Occipital lobe (tissue), 3 donors: ENCODE measurements at places on chromosomes 3 and 15.
A peak's percentile ranks its signal among the peaks of the same experiment; 100 is the strongest.

GRCh38 chr3:18069568-18069967, 327.1 kb upstream of the TBC1D5 start:
- no peak for DNase-seq

DNA sequence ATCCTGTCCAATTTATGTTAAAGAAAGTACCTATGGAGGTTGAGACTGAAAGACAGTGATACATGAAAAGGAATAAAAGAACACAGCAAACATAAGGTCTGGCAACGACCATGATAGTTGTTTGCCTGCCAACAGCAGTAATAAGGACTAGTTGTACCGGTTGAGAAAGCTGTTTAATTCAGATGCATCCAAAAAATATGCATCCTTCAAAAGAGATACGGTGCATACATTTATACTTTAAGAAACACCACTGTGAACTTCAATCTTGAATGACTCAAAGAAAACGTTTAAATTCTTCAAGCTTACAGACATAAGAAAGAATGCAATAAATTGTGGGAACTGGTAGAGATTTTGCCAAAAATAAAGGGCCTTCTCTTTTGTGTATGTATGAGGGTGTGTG, 492.1 kb downstream of the NLGN1 start:
- no peak for DNase-seq

- no peak for DNase-seq
These were observed 195.8 kb downstream of the MECOM start for GRCh38 chr3:169467751-169468150.

GRCh38 chr15:62307551-62307950, 142.5 kb upstream of the C2CD4B start:
- no peak for DNase-seq

- DNase-seq = no peak
These were observed 504.0 kb downstream of the UNC13C start for GRCh38 chr15:54482251-54482650.

DNA sequence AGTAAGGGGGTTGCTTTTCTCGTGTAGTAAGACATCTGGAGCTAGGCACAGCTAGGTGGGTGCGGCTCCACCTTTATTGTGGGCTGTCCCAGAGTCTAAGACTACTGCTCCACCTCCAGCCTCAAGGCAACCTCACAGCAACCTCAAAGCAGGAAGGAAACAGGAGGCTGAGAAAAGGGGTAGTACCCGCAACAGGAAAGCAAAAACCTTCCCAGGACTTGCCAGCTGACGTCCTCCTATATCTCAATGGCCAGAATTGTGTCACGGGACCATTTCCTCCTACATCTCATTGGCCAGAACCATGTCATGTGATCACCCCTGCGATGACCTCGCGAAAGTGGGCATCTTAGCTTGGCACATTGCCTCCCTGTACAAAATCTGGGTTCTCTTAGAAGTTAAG, 4.3 kb upstream of the GPR160 start:
- no peak for DNase-seq

GRCh38 chr3:37444696-37445095, 270.3 kb upstream of the LRRFIP2 start:
- no peak for DNase-seq

DNA sequence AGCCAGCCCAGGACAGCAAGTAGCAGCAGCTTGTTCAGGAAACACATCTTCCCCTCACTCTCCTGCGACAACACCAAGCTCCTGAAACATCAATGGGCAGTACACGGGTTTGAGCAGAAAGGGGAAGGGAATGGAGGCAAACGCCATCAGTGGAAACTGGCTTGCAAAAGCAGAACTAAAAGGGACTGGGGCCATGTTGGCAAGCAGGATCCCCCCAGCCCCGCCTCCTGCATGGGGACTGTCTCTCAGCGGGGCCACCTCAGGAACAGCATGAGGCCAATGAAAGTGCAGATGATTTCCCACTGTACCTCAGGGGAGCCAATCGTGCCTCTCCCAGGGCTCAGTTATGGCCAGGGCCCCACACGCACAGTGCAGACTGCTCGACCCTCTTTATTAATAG, 6.8 kb downstream of the CDAN1 start:
- no peak for DNase-seq

- DNase-seq = no peak
These were observed 14.7 kb upstream of the CHD2 start for GRCh38 chr15:92885224-92886041.

DNA sequence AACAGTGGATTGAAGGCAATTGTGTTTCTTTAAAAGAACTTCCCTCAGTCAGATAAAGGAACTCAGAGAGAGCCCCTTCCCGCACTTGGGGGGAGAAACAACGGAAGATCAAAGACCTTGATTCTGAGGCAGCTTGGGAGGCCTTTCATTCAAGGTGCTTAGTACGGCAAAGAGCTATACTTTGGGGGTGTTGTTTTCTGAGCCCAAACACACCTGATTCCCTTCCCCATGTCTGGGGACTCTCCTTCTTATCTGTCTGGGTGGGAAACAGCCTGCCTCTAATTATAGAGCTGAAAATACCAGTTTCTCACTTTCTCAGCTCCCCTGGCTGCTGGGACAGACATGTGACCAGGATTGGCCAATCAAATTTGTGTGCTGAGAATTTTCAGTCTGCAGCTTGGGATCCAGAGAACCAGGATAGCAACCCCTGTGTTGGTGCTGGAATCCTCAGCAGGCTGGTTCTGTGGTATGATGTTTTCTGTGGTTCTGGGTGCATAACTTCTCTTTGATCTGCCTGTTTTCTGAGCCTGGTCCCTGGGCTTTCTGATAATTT, 19.4 kb upstream of the IQCF6 start:
- no peak for DNase-seq

DNA sequence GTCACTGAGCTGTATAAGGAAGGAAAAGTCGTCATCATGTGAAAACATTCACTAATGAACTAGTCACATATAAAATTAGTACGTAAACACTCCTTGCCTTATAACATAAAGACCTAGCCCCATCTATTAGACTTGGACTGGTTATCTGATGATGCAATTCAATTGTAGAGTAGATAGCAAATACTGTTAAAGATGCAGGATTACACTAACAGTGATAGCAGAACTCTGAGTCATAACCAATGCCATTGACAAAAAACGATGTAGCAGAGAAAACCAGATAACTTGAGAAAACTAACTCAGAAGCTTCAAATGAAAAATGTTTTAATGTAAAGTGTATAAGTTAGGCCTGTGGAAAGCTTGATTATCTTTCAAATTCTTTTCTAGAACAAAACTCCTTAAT, 132.2 kb downstream of the WDR72 start:
- DNase-seq = no peak

GRCh38 chr3:98914210-98915080, 12.9 kb upstream of the DCBLD2 start:
- DNase-seq = no peak

DNA sequence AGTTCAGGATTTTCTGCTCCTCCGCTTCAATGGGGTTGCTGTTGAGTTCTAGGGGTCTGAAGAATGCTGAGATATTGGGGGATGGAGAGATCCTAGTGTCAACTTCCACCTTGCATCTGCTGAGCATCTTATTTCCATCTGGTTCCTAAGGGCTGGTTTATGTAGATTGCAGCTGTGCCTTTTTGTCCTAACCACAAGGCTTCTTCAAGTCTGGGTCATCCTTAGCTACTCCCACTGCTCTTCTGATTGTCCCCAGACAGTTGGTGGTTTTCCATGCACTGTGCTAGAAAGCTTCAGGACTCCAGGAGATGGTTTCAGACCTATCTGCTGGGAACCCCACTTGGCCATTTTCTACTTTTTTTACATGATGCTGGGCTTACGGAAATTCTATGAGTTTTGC, 125.0 kb downstream of the IL20RB start:
- no peak for DNase-seq

- peak; percentile 15 for DNase-seq
These were observed 42.0 kb downstream of the PML start for GRCh38 chr15:74036271-74037170.

DNA sequence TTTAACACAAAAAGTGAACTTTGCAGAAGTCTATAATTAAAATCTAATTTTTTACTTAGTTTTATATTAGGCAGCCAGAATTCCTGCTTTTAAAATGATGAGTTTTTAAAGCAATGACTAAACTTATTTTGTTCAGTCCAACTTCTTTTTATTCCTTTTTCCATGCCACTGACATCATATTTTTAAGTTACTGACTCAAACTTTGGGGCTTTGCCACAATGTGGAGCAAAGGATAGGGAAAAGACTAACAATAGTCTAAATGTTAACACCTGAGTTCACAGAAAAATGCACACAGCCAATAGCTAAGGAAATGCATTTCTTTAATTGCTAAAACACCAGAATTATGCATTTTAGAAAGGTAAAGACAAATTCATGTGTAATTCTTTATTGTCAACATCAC, 647.6 kb upstream of the DPPA4 start:
- no peak for DNase-seq

DNA sequence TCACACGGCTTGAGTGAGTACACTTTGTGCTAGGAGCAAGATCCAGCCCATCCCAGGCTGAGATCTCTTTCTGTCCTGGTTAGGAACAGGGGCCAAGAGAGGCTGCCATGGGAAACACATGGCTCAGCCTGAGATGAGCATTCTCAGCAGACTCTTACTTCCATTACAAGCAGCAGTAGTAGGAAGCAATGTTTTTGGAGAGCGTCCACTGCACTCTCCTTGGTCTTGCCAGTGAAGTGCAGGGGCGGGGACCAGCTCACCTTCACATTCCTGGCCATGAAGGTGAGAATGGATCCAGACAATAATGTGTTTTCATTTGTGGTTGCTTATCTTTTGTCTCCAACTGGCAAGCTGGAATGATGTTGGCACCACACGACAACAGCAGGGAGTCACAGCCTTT, 24.7 kb downstream of the ZNF80 start:
- DNase-seq = no peak

- DNase-seq = no peak
These were observed 47.6 kb downstream of the MITF start for GRCh38 chr3:69786854-69787253.

- no peak for DNase-seq
These were observed 500.6 kb upstream of the MCTP2 start for GRCh38 chr15:93730724-93731123.

DNA sequence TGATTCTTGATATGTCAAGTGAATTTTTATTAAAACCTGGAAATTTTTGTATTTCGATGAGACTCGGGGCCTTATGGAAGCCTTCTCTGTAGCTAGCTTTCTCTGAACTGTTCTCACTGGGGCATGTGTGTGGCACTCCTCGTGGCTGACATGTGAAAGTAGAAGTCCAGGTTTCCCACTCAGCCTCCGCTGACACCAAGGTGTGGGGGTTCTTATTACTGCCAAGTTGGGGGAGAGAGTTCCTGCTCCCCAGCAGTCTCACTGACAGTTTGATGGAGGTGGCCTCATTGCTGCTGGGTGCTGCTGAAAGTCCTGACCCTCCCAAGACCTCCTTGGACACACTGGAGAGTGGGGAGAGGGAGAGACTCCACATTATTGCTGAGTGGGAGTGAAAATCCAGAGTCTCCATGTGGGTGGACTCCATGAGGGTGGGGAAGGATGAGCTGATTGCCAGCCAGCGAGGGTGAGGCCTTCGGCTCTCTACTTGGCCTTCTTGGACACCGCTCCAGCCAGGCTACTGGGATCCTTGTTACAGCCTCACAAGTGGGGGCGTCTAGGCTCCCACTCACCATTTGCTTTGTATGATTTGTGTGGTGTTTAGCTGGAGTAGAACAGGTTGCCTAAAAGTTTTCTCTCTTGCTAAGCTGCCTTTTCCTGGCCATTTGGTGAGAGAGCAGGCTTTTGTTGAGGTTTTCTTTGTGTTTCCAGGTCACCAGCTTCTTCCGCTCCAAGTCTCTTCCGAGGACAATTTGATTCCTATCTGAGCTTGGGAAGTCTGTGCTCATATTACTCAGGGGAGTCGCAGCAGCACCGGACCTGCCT, 64.1 kb downstream of the LSM3 start:
- DNase-seq = no peak

DNA sequence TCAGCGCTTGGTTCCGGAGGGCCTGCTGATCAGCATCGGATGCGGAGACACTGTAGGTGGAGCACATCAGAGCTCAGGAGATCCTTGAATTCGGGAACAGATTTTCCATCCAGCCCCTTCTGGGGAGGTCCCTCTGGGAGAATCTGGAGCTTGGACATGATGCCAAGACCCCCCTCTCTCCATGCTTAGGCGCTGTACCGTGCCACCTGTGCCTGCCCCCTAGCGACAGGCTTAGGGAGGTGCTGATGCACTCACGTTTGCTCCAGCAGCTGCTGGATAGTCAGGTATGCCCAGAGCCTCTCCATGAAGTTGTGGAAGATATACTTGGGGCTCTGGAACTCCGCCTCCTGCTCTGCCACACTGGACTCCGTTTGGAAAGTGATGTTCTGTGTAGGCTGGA, 9.7 kb downstream of the ITIH4 start:
- no peak for DNase-seq

GRCh38 chr15:69493406-69493805, 40.8 kb downstream of the RPLP1 start:
- no peak for DNase-seq

DNA sequence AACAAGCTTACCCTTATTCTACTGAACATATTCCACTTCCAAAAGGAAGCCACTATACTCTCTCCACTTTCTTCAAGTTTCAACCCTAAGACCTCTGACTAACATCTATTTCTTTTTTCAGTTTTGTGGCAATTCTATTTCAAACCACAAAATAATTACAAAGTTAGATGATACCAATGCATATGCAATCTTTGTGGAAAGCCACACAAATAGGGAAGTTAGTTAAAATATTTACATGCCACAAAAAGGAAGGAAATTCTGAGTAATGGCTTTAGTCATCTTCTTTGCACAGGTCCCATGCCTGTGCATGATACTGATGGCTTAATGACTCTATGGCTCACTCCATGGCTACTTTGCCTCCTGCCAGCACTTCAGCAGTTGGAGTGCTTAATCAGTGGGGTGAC, 57.0 kb upstream of the MCTP2 start:
- no peak for DNase-seq

DNA sequence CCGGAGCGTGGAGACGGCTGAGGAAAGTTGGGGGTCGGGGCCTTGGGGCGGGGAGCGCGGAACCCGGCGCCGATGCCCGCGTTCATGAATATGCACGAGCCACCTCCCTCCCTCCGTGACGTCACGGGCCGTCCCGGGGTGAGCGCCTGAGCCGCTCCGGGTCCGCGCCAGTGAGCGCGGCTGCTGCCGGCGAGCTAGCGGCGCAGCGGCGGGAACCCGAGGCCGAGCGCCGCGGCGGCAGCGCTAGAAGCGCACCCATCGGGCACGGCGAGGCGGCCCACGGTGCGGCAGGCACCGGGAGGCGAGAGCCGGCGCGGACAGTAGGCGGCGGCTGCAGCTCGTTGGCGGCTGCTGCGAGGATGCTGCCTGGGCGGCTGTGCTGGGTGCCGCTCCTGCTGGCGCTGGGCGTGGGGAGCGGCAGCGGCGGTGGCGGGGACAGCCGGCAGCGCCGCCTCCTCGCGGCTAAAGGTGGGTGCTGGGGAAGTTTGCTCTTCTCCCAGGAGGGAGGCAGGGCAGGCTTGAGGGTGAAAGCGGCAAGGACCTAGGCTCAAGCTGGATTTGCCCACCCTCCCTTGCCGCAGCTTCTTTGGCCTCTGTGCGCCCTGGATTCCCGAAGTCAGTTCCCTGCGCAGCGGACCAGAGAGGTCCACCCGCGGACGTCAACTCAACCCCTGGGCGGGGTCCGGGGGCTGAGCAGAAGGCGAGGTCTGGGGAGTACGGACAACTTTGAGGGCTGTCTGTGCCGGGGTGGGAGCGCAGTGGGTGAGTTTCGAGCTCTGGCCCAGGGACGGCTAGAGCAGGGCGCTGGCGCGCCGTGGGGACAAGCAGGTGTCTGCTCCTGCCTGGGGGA, at the start of gene CLSTN2:
CLSTN2 (plus strand) TSS at position 170 of the 850 bp plus-strand sequence.
- DNase-seq = peak; percentile 57
